ENCODE measurements at places on chromosomes 3 and 15.
A peak's percentile ranks its signal among the peaks of the same experiment; 100 is the strongest.

DNA sequence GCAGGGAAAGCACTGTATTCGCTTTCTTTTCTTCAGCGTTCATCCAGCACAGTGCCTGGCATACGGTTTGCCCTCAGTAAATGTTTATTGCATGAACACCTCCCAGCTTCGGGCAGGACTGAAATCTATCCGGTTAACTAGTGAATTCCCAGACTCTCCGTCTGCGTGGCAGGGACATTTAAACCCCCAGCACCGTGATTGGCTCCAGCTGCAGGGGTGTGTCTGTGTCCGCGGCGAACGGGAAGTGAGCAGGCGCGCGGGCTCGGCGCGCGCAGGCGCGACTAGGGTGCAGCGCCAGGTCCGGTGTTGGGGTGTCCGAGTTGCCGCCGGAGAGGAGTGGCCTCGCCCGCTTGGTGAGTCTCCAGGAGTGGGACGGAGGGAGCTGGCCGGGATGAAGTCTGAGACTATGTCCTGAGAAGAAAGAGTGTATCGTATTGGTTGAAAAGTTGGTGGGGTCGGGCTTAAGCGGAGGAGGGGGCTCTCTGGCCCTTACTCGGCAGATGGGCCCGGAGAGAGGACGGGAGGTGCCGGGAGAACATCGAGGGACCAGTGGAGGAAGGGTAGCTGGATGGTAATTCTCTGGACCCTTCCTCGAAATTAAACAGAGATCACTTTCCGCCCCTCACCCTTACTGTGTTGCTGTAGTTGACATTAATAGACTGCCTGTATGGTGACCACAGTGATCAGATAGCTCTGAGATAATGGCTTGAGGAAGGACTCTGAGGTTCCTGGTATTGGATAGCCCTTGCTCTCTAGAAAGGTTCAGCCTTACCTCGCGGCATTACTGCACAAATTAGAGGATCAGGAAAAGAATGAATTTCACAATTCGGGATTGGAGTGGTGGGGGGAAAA is at the start of gene SNAP23:
Gene SNAP23, plus strand, starts transcription at position 274 of the 852 bp plus-strand sequence. CDS start 16,213 bp downstream, outside the sequence.
- DNase-seq: peak; percentile 75

DNA sequence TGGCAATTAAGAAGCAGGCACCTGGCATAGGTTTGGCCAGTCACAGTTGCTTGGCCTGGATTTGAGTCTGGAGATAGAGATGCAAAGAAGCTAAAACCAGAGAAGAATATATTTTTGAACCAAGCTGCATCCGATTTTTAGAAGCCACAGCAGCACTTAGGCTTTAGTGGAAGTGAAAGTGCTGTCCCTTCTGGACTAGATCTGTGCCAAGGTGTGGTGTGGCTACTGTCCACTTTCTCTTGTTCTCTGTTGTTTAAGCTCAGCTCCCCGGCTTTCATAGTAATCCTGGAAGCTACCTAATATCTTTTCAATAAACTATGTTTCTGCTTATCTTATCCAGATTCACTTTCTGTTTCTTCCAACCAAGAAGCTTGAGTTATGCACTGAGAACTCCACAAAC is 183.4 kb upstream of the THRB start:
- no peak for DNase-seq

GRCh38 chr15:40953713-40954074 is 423 bp downstream of the CHAC1 start:
- no peak for DNase-seq

DNA sequence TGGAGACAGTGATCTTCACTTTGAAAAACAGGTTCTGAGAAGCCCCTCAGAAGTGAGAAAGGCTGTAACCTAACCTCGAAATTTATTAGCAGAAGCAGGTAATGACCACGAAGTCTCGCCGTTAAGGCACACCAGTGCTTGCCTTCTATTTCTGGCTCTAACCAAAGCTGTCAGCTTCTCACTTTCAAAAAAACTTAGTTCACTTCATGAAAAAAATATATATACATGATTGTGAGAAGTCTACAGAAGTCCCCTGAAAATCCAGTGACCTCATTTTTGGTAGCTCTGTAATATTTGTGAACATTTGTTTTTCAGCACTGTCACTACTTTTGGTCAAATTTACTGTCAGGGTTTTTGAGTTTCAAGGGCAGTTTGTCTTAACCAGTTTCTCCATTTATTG is 19.1 kb upstream of the AKAP13 start:
- DNase-seq: no peak

DNA sequence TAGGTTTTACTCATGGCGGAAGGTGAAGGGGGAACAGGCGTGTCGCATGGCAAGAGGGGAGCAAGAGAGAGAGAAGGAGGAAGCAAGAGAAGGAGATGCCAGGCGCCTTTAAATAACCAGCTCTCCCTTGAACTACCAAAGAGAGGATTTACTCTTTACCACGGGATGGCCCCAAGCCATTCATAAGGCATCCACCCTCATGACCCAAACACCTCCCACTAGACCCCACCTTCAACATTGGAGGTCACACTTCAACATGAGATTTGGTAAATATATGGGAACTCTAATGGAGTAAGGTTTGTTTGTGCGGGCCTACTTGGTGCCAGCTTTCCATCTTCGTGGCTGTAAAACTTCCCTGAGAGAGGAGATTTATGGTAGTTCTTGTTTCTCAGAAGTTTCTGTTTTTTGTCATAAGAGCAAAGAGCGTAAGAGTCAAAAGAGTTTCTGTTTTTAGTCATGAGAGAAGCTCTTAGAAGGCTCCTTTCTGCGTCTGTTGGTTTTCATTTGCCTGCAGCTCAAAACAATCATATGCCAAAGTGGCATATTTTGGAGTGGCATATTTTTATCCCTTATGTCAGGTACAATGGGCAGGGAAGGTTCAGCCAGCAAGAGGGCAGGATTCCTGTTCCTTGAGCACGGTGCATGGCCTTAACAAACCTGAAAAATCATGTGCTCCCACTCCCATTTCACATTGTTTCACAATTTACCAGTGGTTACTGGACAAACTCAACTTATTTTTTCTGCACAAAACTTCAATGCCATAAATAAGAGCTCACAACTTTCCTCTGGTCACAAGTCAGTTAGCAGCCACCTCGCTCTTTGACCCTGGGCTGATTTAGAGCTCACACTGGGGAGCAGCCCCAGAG is 12.5 kb downstream of the PML start:
- DNase-seq: no peak

GRCh38 chr3:49805897-49806701 is 3.0 kb downstream of the INKA1 start:
- no peak for DNase-seq

DNA sequence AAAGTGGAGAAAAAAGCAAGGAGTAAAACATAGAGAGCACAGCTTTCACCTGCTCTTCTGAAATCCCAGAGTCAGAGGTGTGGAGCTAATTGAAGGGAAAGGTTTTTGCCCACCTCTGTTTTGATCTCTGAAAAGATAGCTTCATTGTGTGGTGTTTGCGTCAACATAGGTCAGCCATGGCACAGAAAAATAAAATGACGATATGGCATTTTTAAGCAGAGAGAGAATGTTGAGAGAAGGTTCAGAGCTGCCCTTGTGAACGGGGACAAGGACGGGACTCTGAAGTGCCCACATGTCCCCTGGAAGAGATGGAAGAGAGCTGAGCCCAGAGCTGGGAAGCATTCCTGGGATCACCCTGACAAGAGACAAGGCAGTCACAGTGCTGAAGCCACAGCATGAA is 249.4 kb upstream of the PLSCR5 start:
- no peak for DNase-seq

- no peak for DNase-seq
Observed at GRCh38 chr3:134312873-134313846, 61.1 kb downstream of the AMOTL2 start.

- DNase-seq: no peak
Observed at GRCh38 chr3:16335333-16335732, 70.3 kb downstream of the OXNAD1 start.

- no peak for DNase-seq
Observed at GRCh38 chr3:152323834-152324233, 55.1 kb downstream of the MBNL1 start.

DNA sequence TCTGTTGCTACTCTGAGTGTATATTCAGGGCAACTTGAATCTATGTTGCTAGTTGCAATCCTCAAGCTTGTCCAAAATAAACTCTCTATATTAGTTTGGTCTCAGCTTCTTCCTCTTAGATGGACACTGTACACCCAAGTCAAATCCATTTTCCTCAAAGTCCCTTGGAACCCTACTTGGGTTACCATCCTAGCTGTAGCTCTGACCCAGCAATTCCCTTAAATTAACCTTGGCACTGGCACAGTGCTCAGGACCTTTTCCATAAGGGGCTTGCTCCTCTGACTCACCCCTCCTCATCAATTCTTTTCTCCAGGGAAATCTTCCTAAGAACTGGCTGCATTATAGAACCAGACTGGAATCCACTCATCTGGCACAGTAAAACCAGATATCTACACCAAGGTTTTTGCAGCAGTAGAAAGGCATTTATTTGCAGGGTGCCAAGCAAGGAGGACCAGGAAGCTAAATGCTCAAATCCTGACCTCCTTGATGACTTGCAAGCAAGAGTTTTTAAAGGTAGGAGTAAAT is 44.9 kb upstream of the B3GALNT1 start:
- no peak for DNase-seq

- no peak for DNase-seq
Observed at GRCh38 chr3:15272426-15273196, 59.8 kb downstream of the SH3BP5 start.

GRCh38 chr15:93041159-93041547 is 47.9 kb downstream of the RGMA start:
- DNase-seq: no peak

DNA sequence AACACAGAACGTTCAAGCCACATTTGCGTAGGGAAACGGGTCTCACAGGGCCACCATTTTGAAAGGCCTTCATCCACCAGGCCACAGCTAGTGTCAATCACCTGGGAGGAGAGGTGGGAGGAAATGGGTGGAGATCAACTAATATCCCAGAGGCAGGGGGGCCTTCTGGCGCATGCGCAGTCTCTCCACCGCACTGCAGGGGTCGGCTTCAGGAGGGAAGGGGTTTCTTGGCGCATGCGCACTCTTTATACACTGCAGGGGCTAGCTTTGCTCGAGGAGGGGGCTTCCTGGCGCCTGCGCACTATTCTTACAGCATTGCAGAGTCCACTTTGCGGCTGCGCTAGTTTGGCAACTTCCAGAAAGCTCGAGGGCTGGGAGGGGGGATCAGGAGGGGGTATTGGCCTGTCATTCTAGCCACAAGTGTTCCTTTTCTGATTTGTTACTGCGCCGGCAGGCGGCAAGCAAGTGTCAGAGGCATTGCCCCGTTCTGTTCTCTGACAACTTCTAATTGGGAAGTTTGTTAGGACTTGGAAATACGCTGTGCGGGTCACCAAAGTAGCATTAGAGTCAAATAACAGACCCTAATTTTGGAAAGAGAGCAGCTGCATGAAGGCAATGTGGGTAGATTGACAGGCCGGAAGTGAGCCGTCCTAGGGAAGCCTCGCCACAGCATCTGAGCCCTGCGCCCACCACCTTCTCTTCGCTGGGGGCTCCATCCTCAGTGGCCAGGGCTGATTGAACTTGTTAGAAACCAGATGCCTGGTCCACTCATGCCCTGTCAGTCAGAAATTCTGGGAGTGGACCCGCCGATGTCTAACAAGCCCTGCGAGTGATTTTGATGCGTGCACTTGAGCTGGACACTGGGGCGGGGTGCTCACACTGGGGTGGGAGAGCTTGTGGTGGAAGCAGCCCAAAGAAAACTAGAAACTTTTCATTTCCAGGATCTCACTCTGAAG is 173.5 kb upstream of the NDN start:
- DNase-seq: no peak

DNA sequence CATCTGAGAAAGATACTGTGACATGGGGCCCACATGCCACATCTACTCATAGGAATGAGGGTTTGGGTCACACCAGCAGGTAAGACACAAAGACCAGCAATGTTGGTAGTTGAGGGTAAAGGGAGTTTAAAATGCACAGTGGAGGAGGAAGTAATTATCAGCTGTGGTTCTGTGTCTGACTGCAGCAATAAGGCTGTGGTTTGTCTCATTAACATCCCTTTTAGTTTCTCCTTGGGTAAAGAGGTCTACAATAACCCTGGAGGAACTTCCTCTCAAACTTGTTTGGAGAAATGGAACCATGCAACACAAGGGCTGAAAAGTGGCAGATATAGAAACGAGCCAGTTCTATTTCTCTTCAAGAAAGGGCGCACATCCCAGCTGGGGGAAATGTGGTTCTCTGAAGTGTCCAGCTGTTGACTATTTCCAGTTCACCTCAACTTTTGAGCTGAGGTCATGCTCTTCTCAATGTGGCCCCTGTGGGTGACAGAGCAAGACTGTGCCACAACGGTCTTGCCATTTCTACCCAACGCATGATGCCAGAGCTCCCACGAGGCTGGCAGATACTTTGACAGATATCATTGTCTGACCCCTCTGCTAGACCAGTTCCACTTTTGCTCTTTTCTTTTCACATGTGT is 234.3 kb downstream of the SQOR start:
- no peak for DNase-seq

DNA sequence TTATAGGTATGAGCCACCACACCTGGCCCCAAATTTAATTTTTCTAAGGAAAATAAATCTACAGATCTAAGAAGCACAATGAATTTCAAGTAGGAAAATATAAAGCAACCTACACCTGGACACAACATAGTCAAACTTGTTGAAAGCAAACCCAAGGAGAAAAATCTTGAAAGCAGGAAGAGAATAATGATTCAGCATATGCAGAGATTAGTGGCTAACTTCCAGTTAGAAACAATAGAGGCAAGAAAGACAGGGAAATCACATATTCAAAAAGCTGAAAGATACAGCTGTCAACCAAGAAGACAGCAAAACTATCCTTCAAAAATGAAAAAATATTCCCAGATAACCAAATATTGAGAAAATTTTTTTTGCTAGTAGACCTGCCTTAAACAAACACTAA is 49.4 kb downstream of the ZNF148 start:
- DNase-seq: no peak

GRCh38 chr3:125142940-125143339 is 69.6 kb downstream of the SLC12A8 start:
- DNase-seq: no peak
